NCI-H1436 treated with DMSO at 0.1 percent for 48 hours (cell line): ENCODE measurements at places on chromosomes 11 and 22.

DNA sequence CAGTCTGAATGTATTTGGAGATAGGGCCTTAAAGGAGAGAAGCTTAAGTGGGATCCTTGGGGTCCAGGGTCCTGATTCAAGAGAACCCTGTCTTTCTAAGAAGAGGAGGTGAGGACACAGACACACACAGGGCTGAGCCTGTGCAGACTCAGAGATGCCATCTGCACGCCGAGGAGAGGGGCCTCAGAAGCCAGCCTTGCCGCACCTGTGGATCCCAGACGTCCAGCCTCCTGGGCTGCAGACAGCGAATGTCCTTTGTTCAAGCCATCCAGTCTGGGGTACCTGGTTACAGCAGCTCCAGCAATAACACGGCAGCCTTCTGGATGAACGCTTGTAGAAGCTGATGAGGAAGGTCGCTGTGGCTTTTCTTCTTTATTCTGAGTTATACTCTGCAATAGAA, 1086.1 kb downstream of the BRD1 start:
- no peak for DNase-seq

DNA sequence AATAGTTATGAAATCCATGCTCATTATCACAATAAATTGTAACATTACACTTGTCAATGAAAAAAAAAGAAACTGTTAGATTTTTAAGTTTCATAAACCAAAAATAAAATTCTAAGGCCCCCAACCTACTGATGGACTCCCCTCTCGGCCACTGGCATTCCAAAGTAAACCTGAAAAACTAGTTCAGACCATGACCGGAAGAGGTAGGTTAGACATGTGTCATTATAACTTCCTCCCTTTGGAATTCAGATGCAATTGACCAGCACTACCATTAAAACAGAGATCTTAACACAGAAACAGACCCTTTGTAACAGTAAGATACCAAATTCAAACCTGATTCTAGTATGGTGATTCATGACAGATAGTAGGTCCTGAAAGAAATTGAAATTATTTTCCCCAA, 12.9 kb downstream of the OR10A6 start:
- no peak for DNase-seq

DNA sequence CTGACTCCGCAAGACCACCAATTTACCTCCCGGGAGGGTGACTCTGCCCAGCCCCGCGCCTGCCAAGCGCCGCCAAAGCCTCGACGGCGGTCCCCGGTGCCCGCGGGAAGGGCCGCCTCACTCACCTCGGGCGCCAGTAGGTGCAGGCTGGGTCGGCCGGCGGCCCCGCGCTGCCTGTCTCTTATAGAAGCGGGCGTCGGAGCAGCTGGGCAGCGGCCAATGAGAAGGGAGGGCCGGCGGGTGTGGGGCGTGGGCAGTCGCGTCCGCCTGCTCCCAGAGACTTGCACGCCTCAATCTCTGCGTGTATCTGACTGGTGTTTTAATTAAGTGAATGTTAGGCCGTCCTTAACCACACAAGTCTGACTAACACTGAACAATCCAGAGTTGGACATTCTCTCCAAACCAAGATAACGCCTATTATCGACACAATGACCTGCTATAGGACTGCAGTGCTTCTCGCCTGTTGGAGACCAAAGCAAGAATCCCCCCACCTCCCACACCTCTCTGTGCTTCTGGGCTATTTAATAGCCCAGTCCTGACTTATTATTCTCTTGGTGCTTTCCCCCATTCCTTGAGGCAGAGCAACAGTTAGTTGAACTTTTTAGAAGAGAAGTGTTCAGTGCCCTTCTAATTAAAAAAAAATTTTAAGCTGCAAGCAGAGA, at the start of gene TPH1:
Gene TPH1 (minus strand): TSS at position 154 of the 662 bp plus-strand sequence. CDS start 5,507 bp downstream, outside the sequence.
- no peak for DNase-seq

- no peak for DNase-seq
Observed at GRCh38 chr11:114784216-114784615, 105.9 kb downstream of the NXPE2 start.

DNA sequence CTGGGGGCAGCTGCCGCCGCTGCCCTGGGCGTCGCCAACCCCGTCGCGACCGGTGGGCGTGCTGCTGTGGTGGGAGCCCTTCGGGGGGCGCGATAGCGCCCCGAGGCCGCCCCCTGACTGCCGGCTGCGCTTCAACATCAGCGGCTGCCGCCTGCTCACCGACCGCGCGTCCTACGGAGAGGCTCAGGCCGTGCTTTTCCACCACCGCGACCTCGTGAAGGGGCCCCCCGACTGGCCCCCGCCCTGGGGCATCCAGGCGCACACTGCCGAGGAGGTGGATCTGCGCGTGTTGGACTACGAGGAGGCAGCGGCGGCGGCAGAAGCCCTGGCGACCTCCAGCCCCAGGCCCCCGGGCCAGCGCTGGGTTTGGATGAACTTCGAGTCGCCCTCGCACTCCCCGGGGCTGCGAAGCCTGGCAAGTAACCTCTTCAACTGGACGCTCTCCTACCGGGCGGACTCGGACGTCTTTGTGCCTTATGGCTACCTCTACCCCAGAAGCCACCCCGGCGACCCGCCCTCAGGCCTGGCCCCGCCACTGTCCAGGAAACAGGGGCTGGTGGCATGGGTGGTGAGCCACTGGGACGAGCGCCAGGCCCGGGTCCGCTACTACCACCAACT, 1.0 kb downstream of the FUT4 start:
- DNase-seq, result no peak

DNA sequence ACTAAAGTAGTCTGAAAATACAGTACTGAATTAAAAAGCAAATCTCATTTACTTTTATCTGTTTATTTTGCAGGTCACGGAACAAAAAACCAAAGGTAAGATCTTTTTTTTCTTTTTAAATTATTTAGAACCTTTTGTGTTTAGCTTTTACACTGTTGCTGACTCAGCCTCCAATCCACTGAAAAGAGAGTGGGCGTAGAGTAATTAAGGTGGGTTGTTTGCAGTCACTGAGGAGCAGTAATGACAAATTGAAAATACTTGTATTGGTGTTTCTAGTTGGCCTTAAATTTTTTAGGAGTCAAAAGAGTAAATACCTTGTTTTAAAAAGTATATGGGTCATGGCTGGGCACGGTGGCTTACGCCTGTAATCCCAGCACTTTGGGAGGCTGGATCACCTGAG, 73.4 kb downstream of the TNRC6B start:
- no peak for DNase-seq

DNA sequence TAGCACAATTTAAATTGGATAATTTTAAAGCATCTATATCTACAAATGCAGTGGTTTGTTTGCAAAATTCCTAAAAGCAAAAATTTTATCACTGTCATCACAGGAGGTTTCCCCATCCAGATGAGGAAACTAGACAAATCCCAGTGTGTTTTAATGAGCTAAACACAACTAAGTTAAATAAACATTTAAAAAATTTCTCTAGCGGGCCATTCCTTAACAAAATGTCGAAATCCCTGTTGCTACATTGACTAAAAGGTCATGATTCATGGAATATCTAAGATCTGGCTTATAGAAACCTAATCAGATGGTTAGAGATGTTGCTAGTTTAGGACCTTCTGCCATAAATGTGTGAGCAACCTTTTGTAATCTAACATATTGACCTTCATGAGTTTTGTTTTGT, 107.3 kb upstream of the BDNF start:
- no peak for DNase-seq

DNA sequence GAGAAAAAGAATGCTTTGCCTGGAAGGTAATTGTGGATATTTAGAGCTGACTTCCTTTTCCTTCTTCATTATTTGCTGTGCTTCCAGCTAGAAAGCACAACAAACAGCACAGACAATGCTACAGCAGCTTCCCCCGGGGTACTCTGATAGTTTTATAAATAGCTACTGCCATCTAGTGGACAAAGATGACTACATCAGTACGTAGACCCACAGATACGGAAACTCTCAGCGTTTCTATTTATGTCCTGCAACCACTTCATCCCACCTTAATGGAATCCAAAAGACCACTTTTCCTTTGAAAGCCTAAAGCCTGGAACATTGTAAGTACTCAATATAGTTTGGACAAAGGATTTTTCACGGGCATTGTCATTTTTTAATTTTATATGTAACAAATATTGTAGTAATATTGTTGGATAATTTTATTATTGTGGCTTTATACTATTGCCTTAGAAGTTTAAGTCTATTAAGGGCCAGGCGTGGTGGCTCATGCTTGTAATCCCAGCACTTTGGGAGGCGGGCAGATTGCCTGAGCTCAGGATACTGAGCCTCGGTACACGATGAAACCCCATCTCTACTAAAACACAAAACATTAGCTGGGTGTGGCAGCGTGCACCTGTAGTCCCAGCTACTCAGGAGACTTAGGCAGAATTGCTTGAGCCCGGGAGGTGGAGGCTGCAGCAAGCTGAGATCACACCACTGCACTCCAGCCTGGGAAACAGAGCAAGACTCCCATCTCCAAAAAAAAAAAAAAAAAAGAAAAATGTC, 7.5 kb downstream of the HSPA8 start:
- DNase-seq, result peak; percentile 66

GRCh38 chr11:2445746-2446551, 1.1 kb downstream of the KCNQ1 start:
- DNase-seq, result no peak

- DNase-seq, result no peak
Observed at GRCh38 chr11:13076961-13077360, 67.8 kb downstream of the RASSF10 start.

DNA sequence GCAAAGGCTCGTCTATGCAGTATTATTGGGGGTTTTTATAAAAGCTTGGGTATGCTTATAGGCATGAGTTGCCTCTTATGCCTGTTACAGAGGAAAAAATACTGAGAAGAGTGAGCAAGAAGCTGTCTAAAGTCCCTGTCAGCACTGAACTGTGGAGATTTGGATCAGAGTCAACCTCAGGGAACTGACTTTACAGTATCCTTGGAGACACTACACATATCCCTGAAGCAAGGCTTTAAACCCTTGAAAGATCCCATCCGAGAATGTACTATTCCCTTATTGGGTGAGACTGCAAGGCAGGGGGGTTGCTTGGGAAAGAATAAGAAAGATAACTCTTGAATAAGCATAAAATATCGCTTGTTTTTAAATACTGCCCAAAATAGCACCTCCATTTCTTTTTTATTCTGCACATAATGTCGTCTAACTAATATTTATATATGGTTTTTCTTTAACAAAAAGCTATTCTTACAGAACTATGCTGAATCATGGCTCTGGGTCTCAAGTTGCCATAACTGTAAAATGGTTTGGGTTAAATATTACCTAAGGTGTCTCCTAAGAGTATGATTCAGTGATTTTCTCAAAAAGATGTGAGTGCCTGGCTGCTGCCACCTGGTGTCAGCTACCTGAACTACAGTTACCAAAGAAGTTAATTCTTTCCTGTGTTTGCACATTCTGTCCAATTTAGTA, 1062.8 kb downstream of the DLG2 start:
- DNase-seq, result no peak

DNA sequence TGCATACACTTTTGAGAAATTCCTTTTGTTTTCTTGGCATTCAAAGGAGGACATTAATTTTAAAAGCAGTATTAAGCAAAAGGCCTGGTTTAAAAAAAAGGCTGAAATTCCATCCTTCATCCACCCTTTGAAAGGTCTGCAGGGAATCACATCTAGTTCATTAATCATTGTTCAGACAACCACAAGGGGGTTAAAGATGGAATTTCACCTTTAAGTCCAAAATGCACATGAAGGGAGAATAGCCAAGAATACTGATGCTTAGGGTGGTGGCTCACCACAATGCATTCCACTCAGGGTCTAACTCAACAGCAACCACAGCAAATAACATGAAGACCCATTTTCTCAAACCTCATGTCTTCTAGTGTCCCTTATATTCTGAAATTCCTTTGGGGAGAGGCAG, 256.9 kb downstream of the CADM1 start:
- DNase-seq, result no peak

DNA sequence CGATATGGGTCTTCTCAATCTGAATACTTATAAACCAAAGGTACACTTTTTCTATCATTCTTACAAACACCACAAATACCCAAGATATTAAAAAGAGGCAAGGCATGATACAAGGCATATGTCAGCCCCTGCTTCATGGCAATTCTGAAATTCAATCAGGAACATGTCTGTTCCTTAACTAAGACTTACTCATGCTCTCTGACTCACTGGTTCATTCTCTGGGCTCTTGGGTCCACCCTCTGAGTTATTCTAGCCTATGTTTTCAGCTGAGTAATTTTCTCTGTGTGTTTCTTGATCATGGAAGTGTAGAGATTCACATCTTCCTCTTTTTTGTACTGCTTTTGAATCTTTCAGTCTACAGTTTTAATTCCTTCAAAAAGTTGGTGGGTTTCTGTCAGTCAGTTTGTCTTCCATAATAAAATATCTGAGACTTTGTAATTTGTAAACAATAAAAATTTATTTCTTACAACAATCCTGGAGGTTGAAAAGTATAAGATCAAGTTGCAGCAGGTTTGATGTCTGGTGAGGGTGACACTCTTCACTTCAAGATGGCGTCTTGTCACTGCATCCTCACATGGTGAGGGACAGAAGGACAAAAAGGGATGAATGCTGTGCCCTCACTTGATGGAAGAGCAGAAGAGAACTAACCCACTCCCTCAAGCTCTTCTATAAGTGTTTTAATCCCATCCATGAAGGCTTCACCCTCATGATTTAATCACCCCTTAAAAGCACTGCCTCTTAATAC, 211.7 kb downstream of the FAM76B start:
- no peak for DNase-seq

DNA sequence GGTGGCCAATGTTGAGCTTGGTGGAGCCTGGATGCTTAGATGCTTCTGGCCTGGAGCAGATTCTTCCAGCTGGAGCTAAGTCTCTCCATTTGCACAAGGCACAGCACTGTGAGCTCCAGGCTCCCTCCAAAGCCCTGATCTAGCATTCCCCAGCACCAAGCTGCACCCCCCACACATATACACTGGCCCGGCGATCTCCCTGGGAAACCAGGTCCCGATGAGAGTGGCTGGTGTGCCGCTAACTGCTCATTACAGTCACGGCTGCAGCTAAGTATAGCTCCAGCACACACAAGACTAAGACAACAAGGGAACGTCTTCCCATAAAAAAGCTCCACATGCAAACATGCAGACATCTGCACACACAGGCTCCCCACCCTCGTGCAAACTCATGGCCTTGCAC, 17.6 kb downstream of the KCNC1 start:
- DNase-seq, result no peak

DNA sequence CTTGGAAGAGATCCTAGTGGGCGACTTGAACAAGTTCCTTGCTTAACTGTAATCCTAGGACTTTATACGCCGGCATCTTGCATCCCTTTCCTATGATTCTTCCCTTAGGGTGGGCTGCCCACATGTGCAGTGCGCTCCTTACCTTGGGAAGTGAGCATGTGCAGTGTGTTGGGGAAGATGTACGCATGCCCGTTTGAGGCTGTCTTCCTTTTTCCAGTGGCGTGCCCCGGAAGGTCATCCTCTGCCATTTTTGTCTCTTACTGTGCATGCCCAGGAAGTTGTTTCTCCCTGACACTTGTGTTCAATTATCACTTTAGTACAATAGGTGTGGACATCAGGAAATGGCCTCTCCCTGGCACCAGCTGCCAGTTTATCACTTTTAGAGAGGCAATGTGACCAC, 936.5 kb downstream of the TBC1D22A start:
- DNase-seq, result no peak
